ENCODE measurements at places on chromosomes 3 and 15.

DNA sequence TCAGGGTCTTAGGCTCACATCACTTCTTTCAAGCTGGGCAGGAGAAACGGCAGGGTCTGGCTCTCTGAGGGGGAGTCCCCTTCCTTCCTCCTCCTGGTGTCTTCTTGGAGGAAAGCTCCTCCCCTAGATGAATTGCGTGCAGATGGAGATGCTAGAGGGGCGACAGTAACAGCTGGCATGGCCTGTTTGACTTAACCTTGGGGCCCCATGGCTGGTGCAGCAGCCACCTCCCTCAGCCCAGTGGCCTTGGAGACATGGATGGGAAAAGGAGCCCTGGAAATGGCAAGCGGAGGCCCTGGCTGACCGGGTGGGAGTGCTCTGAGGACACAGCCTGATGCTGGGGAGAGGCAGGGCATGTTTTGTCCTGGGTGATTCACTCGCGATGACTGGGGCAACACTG is 20.2 kb downstream of the PAK6 start:
- DNase-seq: no peak

- no peak for DNase-seq
These were observed 1144.5 kb downstream of the TUSC7 start for GRCh38 chr3:117853923-117854668.

GRCh38 chr3:169022457-169022856 is 641.1 kb downstream of the MECOM start:
- no peak for DNase-seq

DNA sequence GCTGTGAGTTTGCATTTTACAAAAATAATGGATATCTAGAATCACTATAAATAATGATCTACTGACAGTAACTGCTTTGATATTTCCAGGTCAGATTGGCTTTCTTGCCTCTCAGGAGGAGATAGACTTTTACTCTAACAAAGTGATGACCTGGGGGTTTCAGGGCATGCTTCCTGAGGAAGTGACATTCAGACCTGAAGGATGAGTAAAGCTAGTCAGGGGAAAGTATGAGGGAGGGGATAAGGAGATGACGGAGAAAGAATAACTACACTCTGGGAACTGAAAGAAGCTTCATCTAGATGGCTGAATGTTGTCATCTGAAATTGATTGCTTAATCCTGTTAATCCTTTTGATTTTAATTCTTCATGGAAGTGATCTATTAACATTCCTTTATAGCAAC is 32.2 kb downstream of the ARMC8 start:
- no peak for DNase-seq

DNA sequence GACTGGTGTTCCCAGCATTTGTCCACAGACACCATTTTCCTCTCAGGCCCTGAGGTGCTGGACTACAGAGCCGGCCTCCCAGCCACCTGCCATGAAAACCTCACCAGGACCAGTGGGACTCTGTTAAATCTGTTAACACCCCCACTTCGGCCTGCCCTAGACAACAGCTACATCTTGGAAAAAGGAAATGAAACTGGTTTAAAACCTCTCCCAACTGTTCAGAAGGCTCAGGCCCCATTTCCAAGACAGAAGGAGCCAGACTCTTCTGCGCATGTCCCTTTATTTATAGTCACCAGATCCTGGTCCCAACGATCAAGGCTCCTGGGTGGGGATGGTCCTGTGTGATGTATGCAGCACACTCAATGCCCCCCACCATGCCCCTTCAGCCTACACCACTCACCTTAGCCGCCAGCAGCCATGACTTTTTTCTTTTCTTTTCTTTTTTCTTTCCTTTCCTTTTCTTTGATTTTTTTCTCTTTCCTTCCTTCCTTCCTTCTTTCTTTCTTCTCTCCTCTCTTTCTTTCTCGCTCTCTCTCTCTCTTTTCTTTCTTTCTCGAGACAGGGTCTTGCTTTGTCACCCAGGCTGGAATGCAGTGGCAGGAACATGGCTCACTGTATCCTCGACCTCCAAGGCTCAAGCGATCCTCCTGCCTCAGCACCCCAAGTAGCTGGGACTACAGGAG is 25.5 kb upstream of the FLNB start:
- DNase-seq: no peak

DNA sequence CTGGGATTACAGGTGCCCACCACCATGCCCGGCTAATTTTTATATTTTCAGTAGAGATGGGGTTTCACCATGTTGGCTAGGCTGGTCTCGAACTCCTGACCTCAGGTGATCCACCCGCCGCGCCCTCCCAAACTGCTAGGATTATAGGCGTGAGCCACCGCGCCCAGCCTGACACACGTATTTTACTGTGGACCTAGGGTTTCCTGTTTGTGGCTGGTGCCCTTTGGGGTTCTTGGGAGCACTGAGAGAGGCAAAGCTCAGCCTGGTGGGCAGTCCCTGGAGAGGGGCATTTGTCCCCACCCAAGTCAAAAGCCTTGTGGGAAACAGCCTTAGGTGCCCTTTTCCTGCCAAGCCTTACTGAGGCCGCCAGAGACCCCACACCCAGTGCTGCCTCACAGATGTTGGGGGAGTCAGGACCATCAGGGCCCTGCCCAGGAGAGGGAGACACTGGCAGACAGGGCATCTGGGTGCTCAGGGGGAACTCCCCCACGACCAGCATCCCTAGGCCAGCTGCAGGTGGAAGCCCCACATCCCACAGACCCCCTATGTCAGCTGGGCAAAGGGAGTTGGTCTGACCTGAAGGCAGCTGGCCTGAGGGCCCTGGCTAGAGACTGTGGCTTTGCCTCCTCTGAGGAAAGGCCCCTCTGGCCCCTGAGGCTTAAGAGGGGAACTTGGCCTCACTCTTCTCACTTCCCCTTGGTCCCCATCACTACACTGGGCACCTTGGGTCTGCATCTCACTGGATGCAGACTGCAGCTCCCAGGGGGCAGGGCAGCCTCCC is 35.1 kb downstream of the DNAH1 start:
- DNase-seq: no peak

DNA sequence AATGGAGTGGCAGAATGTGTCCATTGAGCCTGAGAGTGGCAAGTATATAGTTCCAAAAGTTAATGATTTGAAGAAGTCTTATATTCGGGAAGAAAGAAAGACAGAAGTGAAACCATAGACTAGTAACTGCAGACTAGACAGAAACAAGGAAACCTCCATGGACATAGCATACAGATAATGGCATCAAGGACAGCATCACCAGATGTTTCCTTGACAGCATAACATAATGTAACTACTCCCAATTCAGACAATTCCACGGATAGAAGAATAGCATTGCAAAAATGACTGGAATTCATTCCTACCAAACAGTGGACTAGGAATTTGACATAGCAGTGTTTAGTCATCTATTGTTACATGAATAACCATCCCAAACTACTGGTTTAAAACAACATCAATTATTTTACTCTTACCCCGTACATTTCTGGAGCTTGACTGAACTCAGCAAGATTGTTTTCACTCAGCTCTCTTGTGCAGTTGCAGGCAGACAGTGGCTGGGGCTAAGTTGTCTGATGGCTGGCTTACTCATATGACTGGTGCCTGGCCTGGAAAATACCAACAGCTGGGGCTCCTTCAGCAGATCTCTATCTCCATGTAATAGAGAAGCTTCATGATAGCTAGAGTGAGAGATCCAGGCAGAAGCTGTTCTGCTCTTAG is 109.7 kb upstream of the GADL1 start:
- no peak for DNase-seq

DNA sequence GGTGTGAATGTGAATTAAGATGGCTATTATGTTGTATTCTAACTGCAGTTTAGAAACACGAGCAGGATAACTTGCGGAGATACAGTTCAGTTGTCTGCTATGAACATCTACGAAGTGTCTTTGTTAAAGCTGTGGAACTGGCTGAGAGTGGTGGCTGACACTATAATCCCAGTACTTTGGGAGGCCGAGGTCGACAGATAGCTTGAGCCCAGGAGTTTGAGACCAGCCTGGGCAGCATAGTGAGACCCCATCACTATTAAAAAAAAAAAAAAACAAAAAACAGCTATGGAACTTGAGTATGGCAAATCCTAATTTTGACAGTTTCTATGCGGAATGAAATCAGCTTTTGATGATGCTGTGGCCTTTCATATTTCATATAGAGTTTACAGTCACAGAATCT is 1.7 kb downstream of the EAF1 start:
- no peak for DNase-seq

DNA sequence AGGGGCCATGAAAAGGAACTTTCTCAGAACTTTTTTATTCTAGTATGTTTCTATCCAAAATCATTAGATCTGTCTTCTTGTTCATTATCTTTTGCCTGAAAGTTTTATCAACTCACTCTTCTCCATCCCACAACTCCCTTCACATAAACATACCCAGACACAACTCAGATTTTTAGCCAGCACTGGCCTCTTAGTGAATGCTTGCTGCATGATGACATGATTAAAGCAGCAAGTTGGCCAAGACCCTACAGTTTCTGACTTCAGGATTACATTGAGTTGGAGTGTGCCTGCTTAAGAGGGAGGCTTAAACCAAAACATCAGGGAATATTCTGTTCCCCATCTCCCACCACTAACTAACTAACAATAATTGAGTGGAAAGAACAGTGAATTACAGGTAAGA is 38.1 kb downstream of the PLSCR2 start:
- DNase-seq: no peak

- no peak for DNase-seq
These were observed 21.3 kb upstream of the GATM start for GRCh38 chr15:45399381-45400212.

GRCh38 chr3:129085818-129086217 is 25.2 kb downstream of the GP9 start:
- DNase-seq: no peak

GRCh38 chr15:80208758-80209734 is 43.0 kb downstream of the CTXND1 start:
- no peak for DNase-seq

- no peak for DNase-seq
These were observed 2.3 kb downstream of the RARB start for GRCh38 chr3:25430287-25430934.

DNA sequence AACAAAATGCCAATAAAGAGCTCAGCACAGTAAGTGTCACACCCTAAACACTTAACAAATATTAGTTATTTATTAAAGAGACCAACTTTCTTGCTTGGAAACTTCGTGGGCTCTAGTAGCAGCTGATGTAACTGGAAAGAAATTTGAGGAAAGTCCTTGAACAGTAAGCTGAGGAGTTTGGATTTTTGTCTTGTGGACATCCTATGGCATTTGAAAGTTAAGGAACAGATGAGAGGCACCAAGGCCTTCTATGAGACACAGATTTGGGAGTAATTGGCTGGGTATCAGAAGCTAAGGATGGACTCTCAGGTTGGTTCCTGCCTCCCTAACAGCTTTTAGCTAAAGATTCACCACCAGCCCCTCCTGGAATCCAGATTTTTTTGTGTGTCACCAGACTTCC is 59.7 kb upstream of the FILIP1L start:
- DNase-seq: no peak

GRCh38 chr15:51814606-51815005 is 14.8 kb upstream of the TMOD3 start:
- no peak for DNase-seq

GRCh38 chr15:57614241-57614640 is 22.5 kb downstream of the MYZAP start:
- no peak for DNase-seq

GRCh38 chr3:128383316-128384235 is 83.1 kb downstream of the DNAJB8 start:
- peak; percentile 66 for DNase-seq

- DNase-seq: peak; percentile 77
These were observed 3.2 kb downstream of the ZXDC start for GRCh38 chr3:126472277-126473006.

Measured in COLO829 (cell line).